NCI-H524 (cell line): ENCODE measurements at places on chromosomes 2 and 18.
A peak's percentile ranks its signal among the peaks of the same experiment; 100 is the strongest.

DNA sequence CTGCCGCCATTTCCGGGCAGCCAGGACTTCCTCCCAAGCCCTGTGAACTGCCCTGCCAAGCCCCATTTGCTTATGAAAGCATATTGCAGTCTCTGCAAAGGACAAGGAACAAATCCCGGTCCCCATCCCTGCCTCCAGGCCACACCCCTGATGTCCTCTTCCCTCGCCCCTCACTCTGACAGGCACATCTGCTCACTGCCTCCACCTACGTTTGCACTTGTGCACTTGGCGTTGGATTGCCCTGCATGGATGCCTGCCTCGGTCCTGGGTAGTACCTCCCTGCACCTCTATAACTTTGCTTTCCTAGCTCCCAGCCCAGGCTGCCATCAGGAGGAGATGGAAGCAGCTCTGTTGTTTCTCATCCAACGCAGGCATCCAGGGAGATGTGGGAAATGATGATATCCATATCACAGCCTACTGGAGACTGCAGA lies 19.6 kb upstream of the RPL31 start:
- no peak for DNase-seq

GRCh38 chr18:36195427-36196122 lies 8.3 kb downstream of the MOCOS start:
- DNase-seq, result no peak

DNA sequence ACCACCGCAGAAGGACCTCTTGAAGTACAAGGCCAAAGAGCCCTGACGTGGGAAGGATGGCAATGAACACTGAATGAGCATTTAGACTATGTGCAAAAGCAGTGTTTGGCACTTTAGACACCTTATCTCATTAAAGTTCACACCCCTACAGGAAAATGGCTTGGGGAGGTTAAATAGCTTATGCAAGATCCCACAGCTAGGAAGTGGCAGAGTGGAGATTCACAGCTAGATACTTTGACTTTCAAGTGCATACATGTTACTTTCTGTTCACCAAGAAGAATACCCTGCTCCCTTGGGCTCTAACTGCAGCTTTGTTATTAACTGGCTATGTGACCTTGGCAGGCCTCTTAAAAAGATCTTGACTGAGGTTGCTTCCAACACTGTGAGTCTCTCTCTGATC lies 58.2 kb downstream of the ICOS start:
- no peak for DNase-seq

DNA sequence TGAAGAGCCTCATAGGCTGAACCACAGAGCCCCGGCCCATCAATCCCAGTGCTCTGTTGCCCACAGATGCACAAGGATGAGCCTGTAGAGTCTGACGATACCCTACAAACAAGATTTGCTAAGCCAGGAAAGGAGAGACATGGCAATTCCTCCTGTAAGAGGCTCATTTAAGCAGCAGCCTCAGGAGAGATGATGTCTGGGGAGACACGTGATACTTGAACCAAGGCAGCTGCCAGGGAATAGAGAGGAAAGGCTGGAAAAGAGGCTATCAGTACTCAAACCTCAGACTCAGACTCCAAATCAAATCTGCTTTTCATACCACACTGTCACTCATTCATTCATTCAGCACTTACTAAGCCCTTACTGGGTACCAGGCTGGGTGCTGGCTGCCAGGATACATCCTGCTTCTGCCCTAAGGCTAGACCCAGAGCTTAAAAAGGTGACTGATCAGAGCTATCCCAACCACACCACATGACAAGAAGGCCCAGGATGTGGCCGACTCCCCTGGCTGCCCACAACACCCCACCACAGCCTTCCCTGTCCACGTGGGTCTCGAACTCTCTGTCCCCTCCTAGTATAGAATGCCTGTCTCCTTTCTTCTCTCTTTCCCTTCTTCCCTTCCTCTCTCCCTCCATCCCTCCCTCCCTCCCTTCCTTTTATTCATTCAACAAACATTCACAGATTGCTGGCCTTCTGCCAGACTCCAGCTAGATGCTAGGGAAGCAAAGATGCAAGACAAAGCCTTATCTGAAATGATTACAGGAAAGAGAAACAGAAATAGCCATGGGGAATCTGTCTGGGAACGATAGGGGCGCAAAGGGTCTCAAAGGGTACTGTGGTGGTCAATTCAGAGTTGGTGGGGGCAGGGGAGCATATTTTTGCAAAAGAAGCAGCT lies 23.4 kb upstream of the KCNK3 start:
- peak; percentile 30 for DNase-seq

- DNase-seq, result peak; percentile 95
These were observed 779.8 kb downstream of the RNF144A start for GRCh38 chr2:7697052-7697451.

DNA sequence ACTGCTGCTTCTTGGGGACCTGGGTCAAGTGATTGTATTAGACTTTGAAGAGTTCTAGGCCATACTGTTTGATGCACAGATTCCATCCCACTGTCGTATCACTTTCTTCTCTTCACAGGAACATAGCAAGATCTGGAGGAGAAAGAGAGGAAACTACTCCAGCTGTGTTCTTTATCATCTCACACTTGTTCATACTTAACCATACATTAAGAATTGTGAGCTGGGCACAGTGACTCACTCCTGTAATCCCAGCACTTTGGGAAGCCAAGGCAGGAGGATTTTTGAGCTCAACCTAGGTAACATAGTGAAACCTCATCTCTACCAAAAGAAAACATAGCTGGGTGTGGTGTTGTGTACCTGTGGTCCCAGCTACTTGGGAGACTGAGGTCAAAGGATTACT lies 111.7 kb downstream of the PARD3B start:
- DNase-seq, result no peak
